Purkinje cell (primary cell): ENCODE measurements at places on chromosomes 6 and 20. TPM values are rescaled to one million over a fixed set of nuclear protein-coding genes. Genes with fewer than 3 reads are reported as not detected.

CCN6 gene
- polyA plus RNA-seq = 0.74 and 1.5 TPM in 2 replicates

SEMG1 gene
- not detected in 2 replicates for polyA plus RNA-seq

SCGN gene
- not detected in 2 replicates for polyA plus RNA-seq

RAB44 gene
- not detected in 2 replicates for polyA plus RNA-seq

LY6G6C gene
- not detected in 2 replicates for polyA plus RNA-seq

SLC4A11 gene
- 0.34 and 1.2 TPM in 2 replicates for polyA plus RNA-seq

GPLD1 gene
- 5.4 and 6.0 TPM in 2 replicates for polyA plus RNA-seq

PGC gene
- polyA plus RNA-seq = not detected in 2 replicates

HAO1 gene
- polyA plus RNA-seq = not detected in 2 replicates

SLC35D3 gene
- polyA plus RNA-seq = not detected in 2 replicates

OXT gene
- polyA plus RNA-seq = not detected in 2 replicates

PNRC1 gene
- 51.2 and 65.7 TPM in 2 replicates for polyA plus RNA-seq

RHAG gene
- polyA plus RNA-seq = not detected in 2 replicates

OR12D3 gene
- polyA plus RNA-seq = not detected in 2 replicates

OPN5 gene
- 1.6 and 2.9 TPM in 2 replicates for polyA plus RNA-seq

EGFL8 gene
- polyA plus RNA-seq = 2.5 and 3.6 TPM in 2 replicates

NOX3 gene
- polyA plus RNA-seq = 2.4 TPM in 1 of 2 replicates, not detected in the other

PCED1A gene
- polyA plus RNA-seq = 5.4 and 8.8 TPM in 2 replicates

LAMP5 gene
- 12.8 and 16.3 TPM in 2 replicates for polyA plus RNA-seq

TSPO2 gene
- polyA plus RNA-seq = not detected in 2 replicates

DHX16 gene
- polyA plus RNA-seq = 6.8 and 13.8 TPM in 2 replicates

EMILIN3 gene
- polyA plus RNA-seq = 0.53 TPM in 1 of 2 replicates, not detected in the other

RGS17 gene
- 3.1 and 5.8 TPM in 2 replicates for polyA plus RNA-seq

NRM gene
- 0.53 and 1.5 TPM in 2 replicates for polyA plus RNA-seq

FAM209B gene
- 0.89 and 0.99 TPM in 2 replicates for polyA plus RNA-seq

PCK1 gene
- not detected in 2 replicates for polyA plus RNA-seq

TCP11 gene
- polyA plus RNA-seq = 0.94 TPM in 1 of 2 replicates, not detected in the other

RSPO4 gene
- polyA plus RNA-seq = not detected in 2 replicates

BHLHE23 gene
- not detected in 2 replicates for polyA plus RNA-seq
